ENCODE measurements at places on chromosomes 7 and 10.

DNA sequence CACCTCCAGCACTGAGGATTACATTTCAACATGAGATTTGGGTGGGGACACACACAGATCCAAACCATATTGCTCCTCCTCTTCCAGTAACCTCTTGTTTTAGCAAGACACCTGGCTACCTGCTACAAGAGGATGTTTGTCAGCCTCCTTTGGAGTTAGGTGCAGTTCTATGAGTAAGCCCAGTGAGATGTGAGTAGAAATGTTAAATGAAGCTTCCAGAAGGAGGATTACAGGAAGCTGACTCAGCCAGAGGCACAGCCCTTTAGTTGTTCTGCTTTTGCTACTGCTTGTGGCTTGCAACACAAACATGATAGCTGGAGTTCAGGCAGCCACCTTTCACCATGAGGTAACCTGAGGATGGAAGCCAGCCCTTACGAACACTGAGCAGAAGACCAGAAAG, 382.7 kb upstream of the RNF32 start:
- no peak for DNase-seq

GRCh38 chr10:50325449-50326171, 74.3 kb upstream of the ASAH2 start:
- DNase-seq = peak; percentile 16

- no peak for DNase-seq
These were observed 22.7 kb downstream of the NYAP1 start for GRCh38 chr7:100506356-100506923.

DNA sequence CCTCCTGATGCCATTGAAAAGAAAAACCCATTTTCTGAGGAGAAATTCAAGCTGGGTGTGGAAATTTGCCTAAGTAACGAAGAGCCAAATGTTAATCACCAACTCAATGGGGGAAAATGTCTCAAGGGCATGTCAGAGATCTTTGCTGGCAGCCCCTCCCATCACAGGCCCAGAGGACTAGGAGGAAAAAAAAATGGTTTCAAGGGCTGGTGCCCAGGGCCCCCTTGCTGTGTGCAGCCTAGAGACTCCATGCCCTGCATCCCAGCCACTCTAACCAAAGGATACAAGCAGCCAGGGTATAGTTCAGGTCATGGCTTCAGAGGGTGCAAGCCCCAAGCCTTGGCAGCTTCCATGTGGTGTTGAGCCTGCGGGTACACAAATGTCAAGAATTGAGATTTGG, 106.3 kb downstream of the ALOX5 start:
- DNase-seq = no peak

DNA sequence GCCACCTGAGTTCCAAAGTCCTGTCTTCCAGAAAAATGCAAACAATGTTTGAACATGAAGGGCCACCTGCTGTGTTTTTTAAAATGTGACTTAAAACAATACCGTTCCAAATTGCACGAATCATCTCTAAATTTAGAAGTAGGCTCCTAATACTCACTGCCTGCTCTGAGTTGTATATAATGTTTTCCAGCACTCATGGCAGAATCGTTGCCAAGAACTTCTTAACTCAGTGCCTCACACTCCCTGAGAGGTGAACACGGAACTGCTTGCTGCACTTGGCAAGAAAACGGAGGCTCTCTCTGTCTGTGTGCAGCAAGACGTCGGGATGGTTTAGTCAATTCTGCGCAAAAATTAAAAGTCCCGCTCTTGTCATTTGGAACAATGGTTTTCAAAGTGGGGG, 757.3 kb upstream of the AUTS2 start:
- DNase-seq = no peak

DNA sequence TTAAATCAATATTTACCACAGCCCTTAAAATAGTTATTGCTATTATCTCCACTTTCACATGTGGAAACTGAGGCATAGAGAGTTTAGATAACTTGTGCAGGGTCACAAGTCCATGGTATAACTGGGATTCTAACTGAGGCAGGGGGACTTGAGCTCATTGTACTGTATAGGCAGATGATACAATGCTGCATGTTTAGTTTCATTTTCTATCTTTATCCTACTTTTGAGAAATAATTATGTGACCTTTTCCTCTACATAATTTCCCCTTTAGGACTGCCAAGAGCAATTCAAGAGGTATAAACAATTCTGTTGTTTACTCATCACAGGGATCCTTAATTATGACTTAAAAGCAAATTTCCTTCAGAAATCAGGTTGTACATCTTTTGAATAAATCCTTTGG, 193.1 kb downstream of the SUGCT start:
- DNase-seq = no peak

DNA sequence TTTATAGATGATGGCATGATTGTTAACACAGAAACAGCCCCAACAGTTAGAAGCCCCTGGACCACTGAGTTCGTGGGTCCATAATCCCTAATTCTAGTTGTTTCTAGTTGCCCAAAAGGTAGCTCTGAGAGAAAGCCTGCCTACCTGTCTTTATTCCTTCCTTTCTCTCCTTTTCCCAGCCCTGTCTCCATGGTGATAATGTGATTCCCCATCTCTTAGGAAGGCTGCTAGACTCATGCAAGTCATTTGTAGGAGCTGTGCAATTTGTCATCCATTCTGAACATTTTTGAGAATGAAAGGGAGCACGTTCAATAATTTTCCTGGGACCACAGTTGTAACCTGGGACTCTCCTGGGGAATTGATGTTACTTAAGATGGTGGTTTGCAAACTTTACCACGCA, 183.4 kb downstream of the EMX2 start:
- DNase-seq = no peak

GRCh38 chr10:77163670-77164348, 473.8 kb downstream of the KCNMA1 start:
- DNase-seq = no peak

- DNase-seq = peak; percentile 23
These were observed 73.3 kb downstream of the PRPF18 start for GRCh38 chr10:13659887-13660550.

- DNase-seq = no peak
These were observed 26.9 kb upstream of the PITRM1 start for GRCh38 chr10:3199488-3199887.

GRCh38 chr10:25938405-25938804, 4.4 kb downstream of the MYO3A start:
- no peak for DNase-seq

DNA sequence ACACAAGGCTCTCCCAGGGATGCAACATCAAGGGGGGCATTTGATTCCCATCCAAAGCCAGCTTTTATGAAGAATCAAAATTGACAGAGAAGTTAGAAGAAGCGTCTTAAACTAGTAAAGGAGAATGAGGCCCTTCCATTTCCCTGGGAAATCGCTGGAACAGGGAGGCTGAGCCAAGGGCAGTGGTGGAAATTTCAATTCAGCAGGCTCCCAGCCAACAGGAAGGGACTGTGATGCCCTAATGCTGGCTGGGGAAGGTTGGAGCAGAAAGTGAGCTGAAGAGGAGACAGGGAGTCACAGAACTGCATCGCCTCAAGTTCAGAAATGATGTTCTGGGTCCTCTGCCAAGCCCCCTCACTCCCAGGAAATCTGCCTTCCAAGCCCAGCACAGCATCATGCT, 517.3 kb downstream of the GRID1 start:
- DNase-seq = no peak

DNA sequence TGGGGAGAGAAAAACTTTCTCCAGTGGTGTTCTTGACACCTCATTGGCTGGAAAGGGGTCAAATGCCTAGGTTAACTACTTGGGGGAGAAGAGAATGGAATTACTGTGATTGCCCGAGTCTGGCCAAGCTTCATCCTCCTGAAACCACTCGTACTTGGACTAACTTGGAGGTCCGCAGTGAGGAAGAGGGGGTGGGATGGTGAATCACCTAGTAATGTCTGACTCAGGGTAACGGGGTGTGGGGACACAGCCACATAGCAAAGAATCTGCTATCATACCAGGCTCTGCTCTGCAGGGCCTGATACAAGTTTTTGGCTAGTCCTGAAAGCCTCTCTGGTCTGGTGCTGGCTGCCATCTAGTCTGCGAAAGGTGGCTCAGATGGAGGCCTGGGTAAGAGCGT, 190.9 kb downstream of the RPS24 start:
- no peak for DNase-seq

GRCh38 chr10:6020826-6021225, 41.3 kb downstream of the IL2RA start:
- DNase-seq = no peak

GRCh38 chr7:84809877-84810276, 377.0 kb downstream of the SEMA3D start:
- DNase-seq = no peak

- peak; percentile 50 for DNase-seq
These were observed 50.6 kb upstream of the ITGB1 start for GRCh38 chr10:33008499-33009243.

GRCh38 chr10:104123397-104123796, 1.4 kb downstream of the SFR1 start:
- no peak for DNase-seq

DNA sequence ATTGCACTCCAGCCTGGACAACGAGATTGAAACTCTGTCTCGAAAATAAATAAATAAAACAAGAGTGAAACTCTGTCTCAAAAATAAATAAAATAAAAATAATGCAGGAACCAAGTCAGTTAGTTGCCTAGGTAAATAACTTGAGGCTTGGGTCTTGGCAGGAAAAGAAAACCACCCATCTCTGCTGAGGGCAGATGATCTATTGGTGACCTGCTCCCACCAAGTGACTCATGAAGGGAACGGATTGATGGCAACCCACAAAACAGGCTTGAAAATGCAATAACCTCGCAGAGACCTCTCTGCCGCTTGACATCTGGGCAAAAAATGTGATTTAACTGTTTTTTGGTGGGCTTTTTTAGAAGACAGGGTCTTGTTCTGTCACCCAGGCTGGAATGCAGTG, 86.6 kb downstream of the CALN1 start:
- DNase-seq = no peak

GRCh38 chr10:59134785-59135184, 41.7 kb upstream of the PHYHIPL start:
- no peak for DNase-seq

GRCh38 chr10:91196268-91197048, 24.0 kb upstream of the PCGF5 start:
- no peak for DNase-seq

DNA sequence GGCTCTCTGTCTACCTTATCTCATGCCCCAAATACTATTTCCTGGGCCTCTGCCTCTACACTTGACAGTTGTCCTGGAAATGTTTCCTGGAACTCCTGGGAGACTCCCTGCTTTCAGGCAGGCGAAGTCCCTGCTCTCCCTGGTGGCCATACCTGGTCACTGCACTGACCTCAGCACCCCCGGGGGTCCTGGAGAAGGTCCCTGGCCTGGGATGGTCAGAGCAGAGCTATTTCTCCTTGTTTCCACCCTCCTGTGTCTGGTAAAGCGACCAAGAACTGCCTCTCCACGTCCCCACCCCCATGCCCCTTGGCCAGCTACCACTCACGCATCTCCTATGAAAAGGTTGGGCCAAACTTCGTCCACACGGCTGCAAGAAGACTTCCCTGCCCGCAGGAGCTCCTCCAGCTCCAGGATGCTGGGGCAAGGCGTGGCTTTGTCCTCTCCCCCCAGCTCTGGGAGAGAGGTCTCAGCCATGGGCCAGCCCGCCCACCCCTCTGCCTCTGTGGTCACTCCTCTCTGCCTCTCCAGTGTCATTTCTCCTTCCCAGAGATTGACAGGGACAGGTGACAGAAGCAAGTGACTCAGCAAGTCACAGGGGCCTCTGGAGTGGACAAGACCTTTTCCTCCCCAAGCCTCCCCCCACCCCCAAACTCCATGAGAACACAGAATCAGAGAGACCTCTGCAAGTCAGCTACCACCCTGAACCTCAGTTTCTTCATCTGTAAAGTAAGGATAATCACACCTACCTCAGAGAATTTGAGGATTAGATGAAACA, 2.6 kb upstream of the SAMD8 start:
- DNase-seq = no peak
